Left colon (tissue), 2 donors: ENCODE measurements at places on chromosomes 12 and 14. TPM values are rescaled to one million over a fixed set of nuclear protein-coding genes. Genes with fewer than 3 reads are reported as not detected.

- no peak for DNase-seq
These were observed 55.9 kb downstream of the PLEKHA5 start for GRCh38 chr12:19185262-19185929.

- DNase-seq: no peak
These were observed 36.1 kb downstream of the PELI2 start for GRCh38 chr14:56154321-56154720.

GRCh38 chr14:90695997-90696660, 120.1 kb downstream of the TTC7B start:
- no peak for DNase-seq

PLXNC1 gene
- total RNA-seq: 7.4 TPM

DNA sequence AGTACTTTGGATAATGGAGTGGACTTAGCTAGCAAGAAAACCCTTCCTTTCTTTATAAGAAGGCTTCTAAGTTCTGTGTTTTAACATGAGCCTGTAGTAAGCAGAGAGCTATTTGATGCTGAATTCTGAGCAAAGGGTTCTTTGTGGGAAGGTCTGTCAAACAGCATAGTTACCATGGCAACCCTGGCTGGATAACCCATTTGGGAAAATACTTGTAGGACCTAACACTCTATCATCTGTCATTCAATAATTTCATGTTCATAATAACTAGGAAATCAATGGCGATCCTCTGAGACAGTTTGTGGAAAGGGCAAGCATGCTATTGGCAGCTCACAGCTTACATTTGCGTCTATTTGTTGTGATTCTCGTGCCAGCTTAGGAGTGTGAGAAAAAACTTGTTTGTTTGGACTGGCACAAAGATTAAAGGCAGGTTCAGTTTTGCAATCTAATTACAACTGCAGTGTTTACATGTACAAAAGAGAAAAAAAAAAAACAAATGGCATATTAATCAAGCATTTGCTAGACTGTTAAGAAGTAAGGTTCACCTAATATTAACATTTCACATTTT, 219.2 kb downstream of the PDZRN4 start:
- no peak for DNase-seq

- DNase-seq: peak; percentile 86
These were observed 20.2 kb downstream of the KRT8 start for GRCh38 chr12:52884526-52885293.

MRPL51 gene
- 131 TPM for total RNA-seq

CD69 gene
- 3.9 TPM for total RNA-seq

DNA sequence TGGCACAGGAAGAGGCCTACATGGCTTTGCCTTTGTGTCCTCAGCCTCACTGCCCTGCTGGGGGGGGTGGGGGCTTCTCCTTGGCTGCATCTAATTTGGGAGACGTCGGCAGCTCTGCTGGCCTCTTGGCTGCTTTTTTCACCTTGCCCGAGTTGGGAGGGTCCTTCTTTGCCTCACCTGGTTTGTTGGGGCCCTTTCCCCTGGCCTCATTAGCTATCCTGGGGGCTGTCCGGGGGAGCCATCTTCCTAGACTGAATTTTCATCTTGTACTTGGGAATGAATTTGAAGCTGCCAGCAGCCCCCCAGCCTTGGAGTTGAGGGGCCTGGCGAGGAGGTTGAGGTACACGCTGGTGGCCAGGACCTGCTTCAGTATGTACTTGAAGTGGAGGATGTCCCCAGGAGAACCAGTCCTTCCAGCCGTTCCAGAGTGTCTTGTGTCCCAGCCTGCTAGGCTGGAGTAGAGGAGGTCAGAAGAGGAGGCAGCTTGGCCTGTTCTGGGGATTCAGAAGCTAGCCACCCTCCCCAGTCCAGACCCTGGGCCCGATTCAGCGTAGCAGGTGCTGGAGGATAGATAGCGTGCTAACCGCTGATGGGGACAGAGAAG, 70.7 kb upstream of the VASH1 start:
- DNase-seq: no peak

- DNase-seq: no peak
These were observed 5.6 kb downstream of the CD9 start for GRCh38 chr12:6205761-6206160.

NKX2-8 gene
- total RNA-seq: not detected

CLEC9A gene
- not detected for total RNA-seq

DNA sequence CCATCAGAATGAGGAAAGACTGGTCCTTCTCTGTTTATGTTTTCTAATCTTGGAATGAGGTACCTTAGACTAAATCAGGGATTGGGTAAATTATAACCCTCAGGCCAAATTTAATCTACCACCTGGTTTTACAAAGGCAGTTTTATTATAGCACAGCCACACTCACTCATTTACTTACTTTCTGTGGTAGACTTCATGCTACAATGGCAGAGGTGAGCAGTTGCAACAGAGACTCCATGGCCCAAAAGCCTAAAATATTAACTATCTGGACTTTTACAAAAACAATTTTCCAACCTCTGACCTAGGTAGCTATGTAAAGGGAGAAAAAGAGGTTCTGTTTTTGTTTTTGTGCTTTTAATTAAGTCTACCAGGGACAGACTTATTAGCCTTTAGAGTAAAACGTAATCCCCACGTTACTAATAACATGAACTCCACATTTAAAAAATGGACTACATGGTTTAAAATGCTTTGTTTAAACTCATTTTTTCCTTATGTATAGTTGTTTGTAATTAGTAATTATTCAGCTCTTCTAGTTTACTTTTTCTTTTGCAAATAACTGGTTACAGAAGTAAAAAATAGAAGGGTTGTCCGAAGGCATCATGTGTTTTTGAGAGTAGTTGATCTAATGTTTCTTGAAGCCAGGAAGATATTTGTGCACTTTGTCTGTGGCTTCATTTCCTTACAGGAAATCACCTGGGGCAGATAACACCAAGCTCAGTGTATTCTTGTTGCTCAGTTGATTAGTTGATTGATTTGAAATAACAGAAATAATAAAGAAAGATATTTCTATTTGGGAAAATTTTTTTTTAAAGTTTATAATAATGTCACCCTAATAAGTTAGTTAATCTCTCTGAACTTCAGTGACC, 57.6 kb upstream of the ATP2B1 start:
- no peak for DNase-seq

- no peak for DNase-seq
These were observed 31.3 kb downstream of the LMNTD1 start for GRCh38 chr12:25521625-25522256.

GRCh38 chr14:97748616-97749015, 951.4 kb downstream of the VRK1 start:
- DNase-seq: no peak

NIN gene
- 21.0 TPM for total RNA-seq

GRCh38 chr12:116934908-116935705, 24.4 kb downstream of the FBXW8 start:
- DNase-seq: no peak

- peak; percentile 78 for DNase-seq
These were observed 186.9 kb downstream of the EMP1 start for GRCh38 chr12:13383379-13383778.

DNA sequence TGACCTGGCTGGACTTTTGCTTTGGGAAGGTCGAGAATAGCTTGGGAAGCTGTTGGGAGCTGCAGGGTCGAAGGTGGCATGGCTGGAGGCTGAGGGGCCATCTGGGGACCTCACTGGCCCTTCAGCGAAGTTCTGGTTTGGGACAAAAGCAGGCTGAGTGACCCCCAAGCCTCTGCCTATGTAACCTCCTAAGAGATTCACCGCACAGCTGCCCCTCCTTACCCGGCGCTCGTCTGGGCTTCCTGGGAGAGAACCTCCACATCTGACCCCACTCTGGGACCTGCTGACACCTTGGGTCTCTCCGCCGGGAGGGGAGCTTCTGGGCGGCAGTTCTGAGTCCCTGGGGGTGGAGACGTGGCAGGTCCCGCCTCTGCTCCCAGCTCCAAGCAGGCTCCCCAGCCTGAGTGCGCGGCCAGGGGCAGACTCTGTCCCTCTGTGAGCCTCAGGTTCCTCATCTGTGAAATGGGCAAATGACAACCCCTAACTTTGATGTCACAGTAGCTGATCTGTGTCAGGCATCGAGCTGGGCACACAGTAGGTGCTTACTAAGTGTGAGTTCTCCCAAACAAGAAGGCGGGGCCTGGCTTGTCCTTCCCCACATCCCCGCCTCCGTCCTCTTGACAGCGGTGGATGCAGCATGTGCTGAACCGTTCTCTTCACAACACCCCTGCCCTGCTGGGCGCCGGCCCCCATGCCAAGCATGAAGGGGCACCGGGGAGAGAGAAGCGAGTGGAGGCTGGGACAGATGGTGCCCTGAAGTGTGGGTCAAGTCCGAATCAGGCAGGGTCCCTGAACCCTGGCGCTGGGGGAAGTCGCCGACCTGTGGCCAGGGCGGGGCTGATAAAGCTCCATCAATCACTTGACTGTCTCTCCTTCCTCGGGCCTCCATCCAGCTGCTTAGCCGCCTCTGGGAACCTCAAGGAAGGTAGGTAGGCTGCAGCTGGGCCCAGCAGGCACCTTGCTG, 3.8 kb downstream of the EXOC3L4 start:
- no peak for DNase-seq

- no peak for DNase-seq
These were observed 40.9 kb downstream of the VWF start for GRCh38 chr12:6083601-6084000.

DNA sequence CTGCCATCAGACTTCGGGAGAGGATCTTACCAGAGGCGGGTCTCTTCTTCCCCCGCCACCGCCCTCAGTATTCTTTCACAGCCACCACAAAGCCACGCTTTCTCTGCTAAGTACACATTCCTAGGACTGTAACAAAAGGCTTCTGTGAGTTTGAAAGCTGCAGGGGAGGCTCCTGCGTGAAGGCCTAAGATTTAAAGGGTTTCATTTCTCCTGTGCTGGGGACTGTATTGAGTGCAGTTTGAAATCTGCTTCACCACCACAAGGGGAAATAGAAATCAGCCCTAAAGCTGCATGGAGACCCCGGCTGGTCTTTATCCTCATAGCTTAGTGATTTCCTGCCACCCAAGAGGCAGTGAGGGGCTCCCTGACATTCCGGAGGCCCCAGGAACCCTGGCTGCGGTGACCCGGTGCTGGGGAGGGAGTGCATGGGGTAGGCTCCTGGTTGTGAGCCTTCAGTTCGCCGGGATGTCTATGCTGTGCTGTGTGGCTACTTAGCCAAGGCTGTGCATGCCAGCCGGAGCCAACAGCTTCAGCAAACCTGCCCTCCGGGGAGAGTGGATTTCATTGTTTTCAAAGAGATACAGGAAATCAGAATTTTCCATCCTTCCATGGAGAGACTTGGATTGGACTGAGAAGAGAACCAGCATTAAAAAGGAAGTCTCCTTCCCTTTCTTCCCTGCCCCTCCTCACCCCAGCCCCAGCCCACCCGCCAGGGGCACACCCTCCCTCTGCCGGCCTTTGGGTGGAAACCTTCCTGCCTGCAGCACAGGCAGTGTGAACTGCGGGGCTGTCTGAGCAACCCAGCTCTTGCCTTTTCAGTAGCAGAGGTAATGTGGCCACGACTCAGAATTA, 163.3 kb downstream of the ETV6 start:
- peak; percentile 64 for DNase-seq

SOAT2 gene
- total RNA-seq: not detected

REC8 gene
- total RNA-seq: 21.0 TPM

- DNase-seq: no peak
These were observed 29.0 kb upstream of the C12orf50 start for GRCh38 chr12:88057994-88058718.

DNA sequence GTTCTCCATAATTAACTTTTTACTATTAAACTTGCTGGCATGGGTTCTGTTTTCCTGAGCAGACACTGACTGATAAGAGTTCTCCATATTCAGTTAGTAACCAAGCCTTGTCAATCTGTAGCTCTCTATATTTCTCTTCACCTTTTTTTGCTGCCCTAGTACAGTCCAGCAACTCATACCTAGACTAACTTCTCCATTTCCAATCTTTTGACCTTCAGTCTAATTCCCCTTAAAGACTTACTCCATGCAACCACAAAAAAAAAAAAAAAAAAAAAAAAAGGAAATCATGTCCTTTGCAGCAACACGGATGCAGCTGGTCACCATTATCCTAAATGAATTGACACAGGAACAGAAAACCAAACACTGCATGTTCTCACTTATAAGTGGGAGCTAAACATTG, 125.7 kb upstream of the KRAS start:
- DNase-seq: no peak

OR4E2 gene
- not detected for total RNA-seq

FAM181A gene
- total RNA-seq: not detected

GRCh38 chr12:86429824-86430223, 173.6 kb upstream of the MGAT4C start:
- DNase-seq: no peak
